ENCODE measurements at places on chromosomes 6 and 20.

DNA sequence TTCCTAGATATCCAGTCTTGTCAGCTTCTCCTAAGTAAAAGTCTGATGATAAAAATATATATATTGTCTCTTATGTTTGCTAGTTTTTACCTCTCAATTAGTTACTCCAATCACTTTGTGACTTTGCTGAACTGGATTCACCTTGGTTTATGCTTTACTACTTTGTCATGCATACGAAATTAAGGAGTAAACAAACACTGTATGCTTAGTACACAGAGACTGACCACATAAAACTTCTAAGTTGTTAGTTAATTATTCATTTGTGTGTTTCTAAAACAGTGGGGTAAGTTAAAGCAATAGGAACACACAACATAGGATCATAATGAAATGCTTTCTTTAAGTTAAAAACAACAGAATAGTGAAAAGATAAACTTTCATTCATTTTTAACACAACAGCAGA is 877.3 kb upstream of the MAP3K7 start:
- DNase-seq: no peak

DNA sequence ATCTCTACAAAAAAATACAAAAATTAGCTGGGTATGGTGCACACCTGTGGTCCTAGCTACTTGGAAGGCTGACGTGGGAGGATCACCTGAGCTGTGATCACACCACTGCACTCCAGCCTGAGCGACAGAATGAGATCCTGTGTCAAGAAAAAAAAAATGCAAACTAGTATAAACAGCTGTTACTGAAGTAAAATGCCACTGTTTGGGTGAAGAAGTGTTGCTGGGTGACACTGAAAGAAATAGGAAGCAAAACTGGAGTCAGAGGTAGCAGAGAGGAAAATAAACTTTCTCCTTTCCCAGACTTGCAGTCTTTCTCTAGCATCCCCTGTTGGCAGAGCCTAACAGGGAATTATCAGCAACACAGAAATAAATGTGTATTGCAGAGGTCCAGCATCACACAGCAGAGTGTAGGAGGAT is 241.2 kb upstream of the PREP start:
- DNase-seq: no peak

- no peak for DNase-seq
Observed at GRCh38 chr6:53910834-53911233, 116.0 kb downstream of the LRRC1 start.

DNA sequence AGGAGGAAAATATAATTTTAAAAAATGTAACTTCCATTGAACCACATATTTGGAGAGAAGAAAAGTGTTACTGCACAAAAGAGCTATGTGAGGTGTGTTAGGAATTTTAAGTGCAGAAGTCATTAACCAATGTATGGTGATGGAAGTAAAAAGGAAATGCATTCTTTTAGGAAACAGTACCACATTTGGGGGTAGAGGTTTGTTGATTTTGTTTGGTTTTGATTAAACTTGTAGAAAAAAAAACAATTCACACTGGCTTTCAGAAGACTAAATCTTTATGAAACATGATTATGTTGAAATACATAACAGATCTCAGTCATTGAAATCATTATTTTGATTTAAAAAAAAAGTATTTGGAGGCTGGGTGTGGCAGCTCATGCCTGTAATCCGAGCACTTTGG is 1287.0 kb upstream of the GJE1 start:
- no peak for DNase-seq

DNA sequence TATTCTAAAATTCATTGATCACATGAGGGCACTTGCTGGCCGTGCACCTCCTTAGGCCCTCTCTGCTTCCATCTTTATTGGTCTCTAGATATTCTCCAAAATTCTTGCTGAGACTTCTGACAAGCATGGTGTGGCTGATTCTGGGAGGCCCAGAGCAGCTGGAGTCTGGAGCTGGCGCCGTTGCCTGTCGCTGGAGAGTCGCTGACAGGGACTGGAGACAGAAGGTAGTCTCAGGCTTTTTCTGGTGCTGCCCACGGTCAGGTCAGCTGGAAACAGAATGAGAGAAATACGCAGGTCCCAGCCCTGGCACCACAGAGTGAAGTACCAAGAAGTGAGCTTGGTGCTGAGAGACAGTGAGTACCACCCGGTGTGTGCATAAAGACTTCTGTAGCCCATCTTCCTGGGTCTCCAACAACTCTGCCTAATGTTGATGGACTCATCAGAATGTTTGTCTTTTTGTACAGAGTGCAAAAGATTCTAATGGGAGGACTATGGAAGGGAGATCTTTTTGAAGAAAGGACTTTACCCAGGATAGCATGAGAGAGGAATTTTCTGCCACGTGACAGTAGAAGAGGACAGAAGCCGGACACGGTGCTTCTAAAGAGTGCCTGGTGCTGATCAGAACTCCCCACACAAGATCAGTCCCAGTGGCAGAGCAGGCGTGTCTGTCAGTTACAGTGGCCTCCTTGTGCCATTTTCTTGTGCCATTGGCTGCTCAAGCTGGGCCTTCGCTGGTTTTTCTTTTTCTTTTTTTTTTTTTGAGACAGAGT is 1.8 kb upstream of the ALDH8A1 start:
- DNase-seq: no peak

DNA sequence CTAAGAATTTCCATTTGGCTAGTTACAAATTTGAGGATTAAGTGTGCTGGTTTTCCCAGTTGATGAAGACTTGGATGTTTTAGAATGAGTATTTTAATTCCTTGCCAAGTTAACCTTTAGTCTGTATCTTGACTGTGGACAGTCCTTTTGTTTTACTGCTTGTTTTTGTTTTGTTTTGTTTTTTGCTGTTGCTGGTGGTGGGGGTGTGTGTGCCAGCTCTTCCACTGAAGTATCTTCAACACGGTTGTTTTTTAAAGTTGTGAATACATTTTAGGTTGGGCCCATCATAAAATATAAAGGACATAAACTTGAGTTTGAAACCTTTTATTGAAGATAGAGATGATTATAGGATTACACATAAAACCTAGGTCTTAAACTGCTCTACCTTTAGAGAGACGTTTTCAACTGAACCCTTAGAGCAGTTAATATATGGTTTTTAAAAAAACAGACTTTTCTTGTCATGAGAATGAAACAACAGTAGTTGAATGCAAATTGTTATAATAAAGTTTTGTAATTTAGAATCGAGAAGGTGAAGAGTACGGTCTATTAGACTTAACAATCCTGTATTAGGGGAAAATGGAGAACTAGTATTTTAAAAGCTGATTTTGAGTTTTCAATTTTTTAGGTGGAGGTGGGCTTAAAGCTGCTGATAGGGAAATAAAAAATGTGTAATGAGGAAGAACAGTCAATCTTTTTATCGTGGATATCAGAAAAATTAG is 4.0 kb downstream of the QKI start:
- DNase-seq: no peak

GRCh38 chr20:51792960-51793359 is 9.4 kb downstream of the SALL4 start:
- DNase-seq: no peak

DNA sequence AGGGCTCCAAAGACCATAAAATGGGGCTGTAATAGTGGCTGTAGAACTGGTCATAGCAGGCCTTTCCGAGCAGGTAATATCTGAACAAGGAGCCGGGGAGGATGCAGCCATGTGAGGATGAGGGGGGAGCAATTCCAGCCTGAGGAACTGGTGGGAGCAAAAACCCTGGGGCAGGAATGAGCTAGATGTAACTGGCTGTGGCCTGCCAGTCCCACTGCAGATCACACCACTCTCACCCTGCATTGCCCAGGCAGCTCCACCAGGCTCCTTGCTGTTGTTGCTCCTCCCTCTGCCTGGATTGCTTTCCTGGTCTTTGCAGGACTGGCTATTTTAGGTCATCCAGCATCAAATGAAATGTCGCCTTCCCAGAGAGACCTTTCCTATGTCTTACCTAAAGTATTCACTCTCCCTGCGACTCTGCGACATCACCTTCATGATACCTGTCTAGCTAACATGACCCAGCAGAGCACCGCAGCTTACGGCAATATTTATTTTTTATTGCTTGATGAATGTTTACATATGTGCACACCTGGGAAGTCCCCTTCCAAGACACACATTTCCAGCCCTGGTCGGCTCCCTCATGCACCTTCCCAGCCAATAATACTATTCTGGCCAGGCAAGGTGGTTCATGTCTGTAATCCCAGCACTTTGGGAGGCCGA is 2.4 kb upstream of the ZFP64 start:
- no peak for DNase-seq

DNA sequence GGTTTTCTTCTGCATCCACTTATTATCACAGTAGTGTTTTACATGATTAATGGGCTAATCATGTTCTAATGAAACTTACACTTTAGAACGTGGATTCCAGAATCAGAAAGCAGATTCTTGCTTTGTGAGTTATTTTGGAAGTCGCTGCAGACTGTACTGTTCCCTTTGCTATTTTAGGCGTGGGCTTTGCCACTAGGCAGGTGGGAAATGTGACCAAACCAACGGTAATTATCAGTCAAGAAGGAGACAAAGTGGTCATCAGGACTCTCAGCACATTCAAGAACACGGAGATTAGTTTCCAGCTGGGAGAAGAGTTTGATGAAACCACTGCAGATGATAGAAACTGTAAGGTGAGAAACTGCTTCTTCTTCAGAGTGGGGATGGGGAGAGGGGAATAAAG is 598 bp downstream of the FABP7 start:
- DNase-seq: no peak

GRCh38 chr20:48319943-48320584 is 507.7 kb downstream of the PREX1 start:
- no peak for DNase-seq

- DNase-seq: no peak
Observed at GRCh38 chr6:169867751-169868191, 116.3 kb downstream of the ERMARD start.

DNA sequence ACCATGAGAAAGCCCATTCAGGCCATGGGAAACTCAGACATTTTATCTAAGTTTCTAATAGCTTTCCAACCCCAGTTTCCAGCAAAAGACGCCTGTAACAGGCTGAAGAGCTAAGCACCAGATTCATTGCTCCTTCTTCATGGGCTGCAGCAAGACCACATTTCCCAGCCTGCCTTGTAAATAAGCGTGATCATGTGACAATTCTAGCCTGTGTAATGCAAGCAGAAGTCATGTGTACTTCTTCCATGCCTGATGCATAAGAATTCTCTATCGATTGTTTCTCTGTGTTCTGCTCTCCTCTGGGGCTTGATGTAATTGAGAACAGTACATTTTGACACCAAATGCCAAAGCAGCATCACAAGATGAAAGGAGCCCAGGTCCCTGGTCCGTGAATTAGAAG is 6.8 kb downstream of the PCSK2 start:
- DNase-seq: no peak

GRCh38 chr6:157068691-157069324 is 254.5 kb downstream of the TMEM242 start:
- no peak for DNase-seq

DNA sequence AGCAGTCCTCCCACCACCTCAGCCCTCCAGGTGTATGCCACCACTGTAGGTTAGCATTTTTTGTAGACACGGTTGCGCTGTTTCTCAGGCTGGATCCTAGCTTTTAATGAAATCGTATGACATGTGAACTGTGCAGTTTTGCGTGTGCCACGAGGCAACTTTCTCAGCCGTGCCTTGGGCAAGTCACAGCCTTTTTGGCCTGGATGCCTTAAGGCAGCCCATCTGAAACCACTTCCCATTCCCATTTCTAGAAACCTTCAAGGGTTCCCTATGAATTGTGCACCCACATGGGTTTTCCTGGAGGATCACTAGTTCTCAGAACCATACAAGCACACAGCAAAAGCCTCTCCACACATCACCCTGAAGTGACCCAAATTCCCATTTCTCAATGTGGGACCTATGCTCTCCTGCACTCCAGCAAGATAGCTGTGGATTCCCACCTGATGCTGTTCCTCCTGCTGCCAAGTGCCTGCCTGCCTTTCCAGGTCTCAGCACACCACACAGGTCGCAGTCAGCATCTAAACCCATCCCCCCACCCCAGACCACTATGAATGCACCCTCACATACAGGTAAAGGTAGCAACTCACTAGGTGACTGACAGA is 28.9 kb downstream of the SNX5 start:
- DNase-seq: no peak

- DNase-seq: no peak
Observed at GRCh38 chr6:106613590-106613989, 15.7 kb downstream of the RTN4IP1 start.

DNA sequence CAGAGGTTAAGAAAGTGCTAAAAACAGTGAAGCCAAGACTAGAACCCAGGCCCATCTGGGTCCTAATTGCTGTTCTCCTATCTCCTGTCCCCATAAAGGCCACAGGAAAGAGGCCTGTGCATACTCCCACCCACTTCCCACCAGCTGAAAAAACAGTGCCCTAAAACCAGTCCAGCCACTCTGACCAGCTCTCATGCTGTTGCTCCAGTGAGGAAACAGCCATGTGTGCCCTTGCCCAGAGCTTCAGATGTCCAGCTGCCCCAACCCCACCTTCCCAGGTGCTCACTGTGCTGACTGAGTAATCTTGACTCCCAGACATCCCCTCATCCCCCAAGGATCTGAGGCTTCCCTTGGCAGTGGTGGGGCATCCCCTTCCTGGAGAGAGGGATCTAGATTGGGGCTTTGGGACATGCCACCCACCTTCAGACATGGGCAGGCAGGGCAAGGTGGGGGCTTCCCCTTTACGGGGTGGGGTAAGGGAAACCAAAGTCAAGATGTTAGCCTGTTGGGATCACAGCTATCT is 28.7 kb downstream of the KCNK5 start:
- DNase-seq: no peak

- no peak for DNase-seq
Observed at GRCh38 chr6:6283746-6284145, 36.7 kb downstream of the F13A1 start.

DNA sequence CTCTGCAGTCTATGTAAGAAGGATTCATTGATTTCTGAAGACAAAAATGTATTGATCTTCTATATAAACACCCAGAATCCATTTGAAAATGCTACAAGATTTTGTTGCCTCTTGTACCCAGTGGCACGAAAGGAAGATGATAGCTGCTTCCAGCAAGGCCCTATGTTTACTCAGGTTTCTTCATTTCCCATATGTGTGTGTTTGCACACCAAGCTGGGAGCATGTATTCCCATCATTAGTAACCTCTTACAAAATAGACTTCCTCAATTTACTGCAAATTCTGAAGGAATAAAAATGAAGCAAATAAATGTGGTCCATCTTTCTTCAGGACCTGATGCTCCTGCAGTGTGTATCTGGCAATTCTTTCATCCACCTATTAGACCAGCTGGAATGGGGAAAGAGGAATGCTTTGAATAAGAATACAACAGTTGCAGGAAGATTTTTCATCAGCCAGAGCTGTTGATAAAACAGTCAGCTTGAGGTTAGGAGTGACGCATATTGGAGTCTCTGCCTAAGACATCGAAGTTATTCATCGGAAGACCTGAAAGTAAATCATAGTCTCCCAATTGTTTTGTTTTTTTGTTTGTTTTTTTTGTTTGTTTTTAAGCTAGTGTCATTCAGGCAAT is 132.3 kb downstream of the PDE7B start:
- no peak for DNase-seq

- no peak for DNase-seq
Observed at GRCh38 chr6:154614101-154614500, 103.6 kb upstream of the CNKSR3 start.
